ENCODE measurements at places on chromosomes 6 and 20.

GRCh38 chr6:114121913-114122662 lies 151.1 kb upstream of the HDAC2 start:
- no peak for DNase-seq

- DNase-seq: no peak
These were observed 363.9 kb downstream of the PREX1 start for GRCh38 chr20:48463916-48464315.

- DNase-seq: no peak
These were observed 15.1 kb upstream of the PLEKHG1 start for GRCh38 chr6:150584596-150584995.

- no peak for DNase-seq
These were observed 146.5 kb upstream of the TOP1 start for GRCh38 chr20:40882152-40882551.

- DNase-seq: no peak
These were observed 133.0 kb downstream of the AKAP7 start for GRCh38 chr6:131268303-131268702.

DNA sequence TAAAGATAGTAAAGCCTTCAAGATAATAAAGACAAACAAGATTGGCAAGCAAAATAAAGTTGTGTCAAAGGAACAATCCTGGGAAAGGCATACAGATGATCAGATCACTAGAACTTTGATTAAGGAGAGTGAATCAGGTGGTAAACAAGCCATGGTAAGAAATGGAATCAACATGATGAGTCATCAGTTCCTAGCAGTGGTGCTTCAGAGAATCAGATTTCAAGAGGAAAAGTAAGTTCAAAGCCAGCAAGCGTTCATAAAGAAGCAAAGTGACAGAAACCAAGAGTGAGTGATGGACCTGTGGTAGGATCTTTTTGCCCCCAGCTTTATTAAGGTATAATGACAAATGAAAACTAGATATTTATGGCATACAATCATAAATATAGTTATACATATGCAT lies 340.4 kb downstream of the TPBG start:
- DNase-seq: no peak

DNA sequence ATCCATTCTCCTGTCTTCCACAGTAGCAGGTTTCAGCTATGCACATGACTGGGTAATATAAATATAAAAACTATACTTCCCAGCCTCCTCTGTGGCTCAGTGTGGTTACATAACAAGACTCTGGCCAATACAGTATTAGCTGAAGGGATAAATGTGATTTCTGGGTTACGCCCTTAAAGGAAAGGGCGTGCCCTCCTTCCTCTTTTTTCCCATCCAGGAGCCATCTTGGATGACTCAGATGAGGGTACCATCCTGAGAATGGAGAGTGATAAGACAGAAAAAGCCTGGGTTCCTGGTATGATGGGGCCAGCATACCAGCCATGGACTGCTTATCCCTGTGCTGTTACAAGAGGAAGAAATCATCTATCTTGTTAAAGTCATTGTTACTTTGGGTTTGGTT lies 123.3 kb downstream of the NFATC2 start:
- DNase-seq: no peak

- no peak for DNase-seq
These were observed 53.3 kb downstream of the CCDC170 start for GRCh38 chr6:151546941-151547659.

DNA sequence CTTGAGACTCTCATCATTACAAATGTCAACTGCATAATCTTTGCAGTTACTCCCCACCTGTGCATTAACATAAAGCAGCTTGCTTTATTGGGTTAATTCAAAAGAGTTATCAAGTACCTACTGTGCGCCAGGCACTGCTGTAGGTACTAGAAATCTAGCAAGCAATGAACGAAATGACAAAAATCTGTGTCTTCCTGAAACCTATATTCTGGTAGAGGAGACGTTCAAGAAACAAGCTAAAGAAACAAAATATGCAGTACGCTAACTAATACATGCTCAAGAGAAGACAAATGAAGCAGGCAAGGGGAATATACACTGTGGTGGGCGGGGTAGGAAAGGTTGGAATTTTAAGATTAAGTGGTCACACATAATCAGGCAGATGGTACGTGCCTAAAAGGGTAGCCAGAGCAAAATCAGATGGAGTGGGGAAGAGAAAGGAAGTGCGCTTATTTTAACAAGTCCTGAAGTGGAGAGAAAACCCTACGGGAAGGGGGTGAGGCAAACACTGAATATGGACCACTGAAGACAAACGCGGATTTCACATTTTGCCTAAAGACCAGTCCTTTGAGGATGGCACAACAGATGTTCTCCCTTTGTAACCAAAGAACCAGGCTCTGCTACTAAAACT lies 1.2 kb downstream of the ELOVL2 start:
- DNase-seq: no peak
